Lung (tissue), 17 donors: ENCODE measurements at places on chromosomes 7 and 10. TPM values are rescaled to one million over a fixed set of nuclear protein-coding genes. Genes with fewer than 3 reads are reported as not detected.

- H3K4me3 ChIP-seq, result no peak overlapping the region
- H3K4me1 ChIP-seq, result no peaks in the 10 kb centered on the region
- no peaks in the 10 kb centered on the region for H3K36me3 ChIP-seq
- H3K27ac ChIP-seq, result no peak overlapping the region
- H3K27me3 ChIP-seq, result no peaks in the 10 kb centered on the region
- peak; percentile 94 for DNase-seq
Measured at GRCh38 chr10:34638406-34639054, 176.6 kb downstream of the PARD3 start.

GRCh38 chr10:128277267-128277840 is 151.1 kb upstream of the MKI67 start:
- H3K36me3 ChIP-seq, result no peaks in the 10 kb centered on the region
- no peaks in the 10 kb centered on the region for H3K4me1 ChIP-seq
- DNase-seq, result no peak
- H3K4me3 ChIP-seq, result no peak overlapping the region
- H3K27me3 ChIP-seq, result peaks cover 17% of the 10 kb centered on the region

DNA sequence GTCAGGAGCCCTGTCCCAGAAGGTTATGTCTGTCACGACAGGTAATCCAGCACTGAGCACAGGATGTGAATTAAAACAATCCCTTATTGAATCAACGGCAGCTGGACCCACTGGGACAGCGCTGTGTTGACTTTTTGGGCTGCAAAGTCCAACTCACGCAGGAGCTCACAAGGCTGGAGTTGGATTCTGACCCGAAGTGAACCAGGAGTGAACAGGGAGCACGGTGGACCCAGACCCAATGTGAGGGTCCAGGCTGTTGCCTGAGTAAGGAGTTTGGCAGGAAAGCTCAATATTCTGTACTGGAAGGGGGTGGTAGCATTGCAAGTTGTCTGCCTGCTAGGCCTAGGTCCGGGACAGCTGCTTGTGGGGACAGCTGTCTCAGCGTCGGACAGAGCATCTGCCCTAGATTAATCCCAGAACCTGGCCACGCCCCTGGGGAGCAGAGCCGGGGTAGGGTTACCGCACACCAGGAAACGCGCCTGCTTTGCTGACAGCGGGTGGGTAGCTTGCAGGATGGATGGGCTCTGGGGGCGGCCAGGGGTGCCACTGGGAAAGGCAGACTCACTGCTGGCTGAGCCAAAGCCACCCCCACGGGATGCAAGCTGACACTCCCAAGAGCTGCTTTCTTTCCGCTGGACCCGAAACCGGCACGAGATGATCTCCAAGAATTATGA is 24.0 kb downstream of the COL26A1 start:
- H3K4me3 ChIP-seq, result no peak overlapping the region
- no peaks in the 10 kb centered on the region for H3K36me3 ChIP-seq
- H3K4me1 ChIP-seq, result peaks cover 8% of the 10 kb centered on the region
- peak; percentile 73 for DNase-seq

- no peaks in the 10 kb centered on the region for H3K4me1 ChIP-seq
- H3K27me3 ChIP-seq, result no peaks in the 10 kb centered on the region
- DNase-seq, result no peak
- no peak overlapping the region for H3K4me3 ChIP-seq
- no peak overlapping the region for H3K27ac ChIP-seq
Measured at GRCh38 chr7:71385330-71385729, 253.4 kb downstream of the GALNT17 start.

GRCh38 chr7:35691827-35692307 is 3.1 kb downstream of the HERPUD2 start:
- no peak for DNase-seq
- no peak overlapping the region for H3K27ac ChIP-seq
- H3K4me3 ChIP-seq, result peak overlapping the region; percentile 24
- H3K4me1 ChIP-seq, result peaks cover 37% of the 10 kb centered on the region
- H3K27me3 ChIP-seq, result no peaks in the 10 kb centered on the region

DNA sequence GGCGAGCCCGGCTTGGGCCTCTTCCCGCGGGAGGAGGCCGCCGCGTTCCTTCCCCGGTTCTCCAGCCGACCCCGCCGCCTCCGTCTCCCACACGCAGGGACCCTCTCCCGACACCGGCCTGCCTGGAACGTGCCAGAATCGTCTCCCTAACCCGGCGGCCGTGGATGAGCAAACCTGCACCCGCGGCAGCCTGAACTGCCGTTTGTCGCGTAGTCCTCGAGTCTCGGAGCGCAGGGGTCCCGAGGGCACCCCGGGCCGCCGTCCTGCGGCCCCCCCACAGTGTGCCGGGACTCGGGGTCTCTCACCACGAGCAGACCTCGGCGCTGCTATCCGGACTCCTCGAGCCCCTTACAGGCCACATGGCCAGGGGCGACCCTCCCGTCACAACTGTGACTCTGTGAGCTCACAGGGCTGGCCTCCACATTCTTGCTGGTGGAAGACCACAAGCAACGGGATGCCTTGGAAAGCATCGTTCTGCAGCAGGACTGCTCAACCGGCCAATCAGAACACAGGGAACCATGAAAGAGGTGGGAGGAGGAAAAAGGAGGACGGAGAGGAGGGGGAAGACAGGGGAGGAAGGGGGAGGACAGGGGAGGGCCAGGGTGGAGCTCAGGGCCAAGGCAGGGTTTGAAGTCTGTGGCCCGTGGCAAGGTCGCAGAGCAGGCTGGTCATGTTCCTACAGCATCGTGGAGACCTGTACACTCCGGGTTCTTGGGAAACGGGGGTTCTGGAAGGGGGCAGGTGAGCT is 276.9 kb downstream of the DNAJB6 start:
- H3K27ac ChIP-seq, result no peak overlapping the region
- no peaks in the 10 kb centered on the region for H3K36me3 ChIP-seq
- H3K4me1 ChIP-seq, result peaks cover 33% of the 10 kb centered on the region
- peaks cover 11% of the 10 kb centered on the region for H3K27me3 ChIP-seq

DNA sequence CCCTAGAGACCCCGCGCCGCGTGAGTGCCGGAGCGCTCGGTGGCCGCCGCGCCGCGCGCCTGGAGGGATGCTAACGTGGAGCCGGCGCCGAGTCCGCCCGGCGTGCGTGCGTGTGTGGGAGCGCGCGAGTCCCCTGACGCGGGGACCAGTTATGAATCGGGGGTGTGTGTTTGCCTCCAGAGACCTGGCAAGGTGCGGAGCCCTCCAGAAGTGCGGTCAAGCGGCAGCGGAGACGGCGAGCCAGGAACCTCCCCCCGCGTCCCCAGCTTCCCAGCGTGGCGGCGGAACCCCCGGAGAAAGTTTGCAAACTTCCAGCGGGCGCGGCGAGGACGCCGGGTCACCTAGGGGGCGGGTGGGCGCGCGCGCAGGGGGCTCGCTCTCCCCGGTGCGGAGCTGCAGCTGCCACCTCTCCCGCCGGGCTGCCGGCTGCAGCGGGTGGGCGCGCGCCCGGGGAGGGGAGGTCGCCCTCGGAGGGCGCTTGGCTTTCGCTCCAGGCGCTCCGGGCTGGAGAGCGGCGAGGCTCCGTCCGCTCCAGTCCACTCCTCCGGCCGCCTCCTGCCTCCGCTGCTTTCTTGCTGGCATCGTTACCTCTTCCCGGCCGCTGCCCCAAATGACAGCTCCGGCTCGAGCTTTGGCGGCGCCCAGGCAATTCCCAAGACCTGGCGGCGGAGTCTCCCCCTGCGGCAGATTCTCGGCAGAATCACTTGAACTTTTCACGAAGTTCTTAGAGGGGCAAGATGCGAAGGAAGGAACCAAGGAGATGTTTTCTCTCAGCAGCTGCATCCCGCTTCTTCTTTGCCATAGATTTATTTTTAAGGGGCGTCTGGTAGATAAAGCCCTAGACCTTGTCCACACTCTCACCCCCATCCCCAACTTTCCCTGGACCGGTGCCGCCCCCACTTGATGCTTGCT is 2.3 kb upstream of the CREB5 start:
- peak overlapping the region; percentile 65 for H3K4me3 ChIP-seq
- no peaks in the 10 kb centered on the region for H3K4me1 ChIP-seq
- peaks cover 34% of the 10 kb centered on the region for H3K27me3 ChIP-seq
- H3K36me3 ChIP-seq, result no peaks in the 10 kb centered on the region

DNA sequence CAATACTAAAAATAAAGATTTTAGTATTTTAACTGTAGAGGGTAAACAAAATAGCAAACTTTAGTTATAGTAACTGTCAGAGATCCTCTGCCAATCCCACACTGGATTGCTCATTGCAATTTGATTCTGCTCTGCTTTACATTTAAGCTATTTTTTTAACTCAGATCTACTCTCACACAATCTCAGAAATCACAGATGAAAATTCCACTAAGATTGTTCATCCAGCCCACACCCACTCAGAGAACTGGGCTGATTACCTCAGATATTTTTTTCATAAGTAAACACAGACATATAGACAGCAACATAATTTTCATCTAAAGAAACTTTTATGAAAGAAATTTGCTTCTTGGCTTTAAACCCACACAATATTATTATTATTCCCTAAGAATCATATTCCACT is 7.0 kb downstream of the OSBPL3 start:
- no peaks in the 10 kb centered on the region for H3K4me1 ChIP-seq
- H3K36me3 ChIP-seq, result no peaks in the 10 kb centered on the region
- H3K27ac ChIP-seq, result no peak overlapping the region
- no peak overlapping the region for H3K4me3 ChIP-seq
- no peak for DNase-seq

DNA sequence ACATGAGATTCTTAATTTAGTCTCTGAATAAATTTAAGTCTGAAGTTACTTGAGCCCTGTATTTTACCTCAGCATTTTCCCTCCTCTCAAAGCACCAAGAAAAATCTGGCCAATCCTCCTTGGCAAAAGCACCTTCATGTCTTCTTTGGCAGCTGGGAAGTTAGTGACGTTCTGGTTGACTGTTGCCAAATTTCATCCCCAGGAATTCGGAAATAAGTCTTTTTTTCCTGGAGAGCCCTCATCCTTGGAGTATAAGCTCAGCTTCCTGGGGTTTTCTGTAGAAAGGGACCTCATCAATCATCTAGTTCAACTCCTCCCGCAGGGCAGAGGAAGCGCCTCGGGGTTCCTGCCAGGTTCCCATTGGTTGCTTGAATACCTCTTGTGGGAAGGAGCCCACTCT is 377.6 kb downstream of the PHTF2 start:
- peak; percentile 54 for DNase-seq
- H3K36me3 ChIP-seq, result no peaks in the 10 kb centered on the region
- no peaks in the 10 kb centered on the region for H3K27me3 ChIP-seq
- H3K4me3 ChIP-seq, result no peak overlapping the region
- H3K4me1 ChIP-seq, result peaks cover 14% of the 10 kb centered on the region
- H3K27ac ChIP-seq, result no peak overlapping the region

- no peaks in the 10 kb centered on the region for H3K4me1 ChIP-seq
- no peaks in the 10 kb centered on the region for H3K27me3 ChIP-seq
- DNase-seq, result peak; percentile 74
- no peak overlapping the region for H3K4me3 ChIP-seq
- H3K27ac ChIP-seq, result no peak overlapping the region
Measured at GRCh38 chr10:52004342-52004949, 305.1 kb upstream of the CSTF2T start.

DNA sequence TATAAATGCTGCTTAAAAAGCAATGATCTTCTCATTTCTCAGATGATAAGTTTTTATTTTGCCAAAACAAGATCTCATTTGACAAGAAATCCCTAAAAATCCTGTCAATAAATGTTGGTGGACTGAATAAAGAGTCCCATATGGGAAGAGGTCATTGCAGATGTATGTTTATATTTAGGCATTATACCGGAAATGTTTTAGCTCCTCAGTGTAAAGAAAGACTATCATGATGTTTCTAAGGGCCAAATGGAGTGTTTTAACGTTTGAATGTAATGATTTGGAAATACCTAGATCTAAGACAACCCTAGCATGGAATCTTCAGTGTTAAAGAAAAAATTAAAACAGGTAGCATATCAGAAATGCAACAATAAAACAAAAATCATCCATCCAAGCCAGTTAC is 457.8 kb upstream of the NFE2L3 start:
- no peak overlapping the region for H3K4me3 ChIP-seq
- H3K27ac ChIP-seq, result peak overlapping the region; percentile 9
- H3K36me3 ChIP-seq, result no peaks in the 10 kb centered on the region
- peak; percentile 40 for DNase-seq
- no peaks in the 10 kb centered on the region for H3K4me1 ChIP-seq

DNA sequence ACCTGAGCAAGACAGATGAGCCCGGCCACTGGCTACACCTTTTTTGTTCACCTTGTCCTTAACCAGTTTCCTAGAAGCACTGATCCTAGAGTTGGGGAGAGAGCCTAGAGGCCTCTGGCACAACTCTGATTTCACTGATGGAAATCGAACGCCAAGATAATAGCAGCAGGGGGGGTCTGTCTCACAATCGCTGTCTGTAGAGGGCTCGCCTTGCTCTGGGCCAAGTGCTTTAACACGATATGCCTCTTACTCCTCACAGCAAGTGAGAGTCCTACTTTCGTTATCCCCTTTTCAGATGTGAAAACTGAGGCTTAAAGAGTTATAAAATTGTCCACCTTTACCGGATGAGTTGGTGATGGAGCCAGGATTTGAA is 472 bp downstream of the RASSF4 start:
- H3K36me3 ChIP-seq, result peaks cover 1% of the 10 kb centered on the region
- H3K4me1 ChIP-seq, result peaks cover 28% of the 10 kb centered on the region
- no peak for DNase-seq
- peak overlapping the region; percentile 60 for H3K4me3 ChIP-seq
- peak overlapping the region; percentile 76 for H3K27ac ChIP-seq

GRCh38 chr7:74032191-74032490 is 4.2 kb downstream of the ELN start:
- H3K27me3 ChIP-seq, result peaks cover 6% of the 10 kb centered on the region
- peak; percentile 47 for DNase-seq
- no peak overlapping the region for H3K27ac ChIP-seq
- H3K4me3 ChIP-seq, result no peak overlapping the region
- no peaks in the 10 kb centered on the region for H3K36me3 ChIP-seq
- peaks cover 12% of the 10 kb centered on the region for H3K4me1 ChIP-seq

- no peaks in the 10 kb centered on the region for H3K4me1 ChIP-seq
- H3K36me3 ChIP-seq, result no peaks in the 10 kb centered on the region
- H3K27ac ChIP-seq, result no peak overlapping the region
- DNase-seq, result no peak
Measured at GRCh38 chr10:124322191-124322980, 96.3 kb downstream of the OAT start.

DNA sequence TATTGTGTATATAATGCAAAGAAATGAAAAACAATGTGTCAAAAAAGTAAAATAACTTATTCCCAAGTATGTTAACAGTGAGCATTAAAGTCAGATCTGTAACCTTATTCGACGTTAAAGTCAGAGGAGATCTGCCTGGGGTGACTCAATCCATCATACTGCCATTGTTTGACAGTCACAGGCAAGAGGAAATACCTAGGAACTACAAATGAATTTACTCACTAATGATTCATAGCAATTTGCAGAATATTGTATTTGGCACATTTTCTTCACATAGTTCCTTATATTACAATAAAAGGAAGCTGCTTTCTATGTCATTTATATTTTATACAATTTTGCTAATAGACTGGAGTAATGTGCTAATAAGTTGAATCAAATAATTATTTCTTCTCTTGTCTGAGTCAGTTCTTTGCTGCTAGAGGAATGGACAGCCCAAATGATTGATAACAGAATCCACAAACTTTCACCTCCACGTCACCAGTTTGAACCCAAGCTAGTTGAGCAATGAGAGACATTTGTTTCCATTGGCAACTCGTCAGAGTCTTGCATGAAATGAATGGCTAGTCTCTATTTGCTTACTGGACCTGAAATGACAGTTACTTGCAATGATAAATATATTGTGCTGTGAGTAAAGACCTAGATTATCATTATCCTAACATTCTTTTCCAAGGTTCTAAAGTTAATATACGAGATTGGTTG is 48.5 kb upstream of the TMEM106B start:
- H3K36me3 ChIP-seq, result no peaks in the 10 kb centered on the region
- no peak overlapping the region for H3K27ac ChIP-seq
- no peaks in the 10 kb centered on the region for H3K4me1 ChIP-seq
- H3K4me3 ChIP-seq, result no peak overlapping the region

The SMO gene
- total RNA-seq, result 4.6 TPM

The FRMD4A gene
- total RNA-seq, result 64.5 TPM

The OLAH gene
- not detected for total RNA-seq

The OR6V1 gene
- total RNA-seq, result not detected

The AKR1C8 gene
- 0.46 TPM for total RNA-seq

The DPP6 gene
- total RNA-seq, result 1.2 TPM

The NXPH1 gene
- total RNA-seq, result 0.09 TPM

The HEPACAM2 gene
- total RNA-seq, result 0.46 TPM
